Cortex of kidney (tissue), 1 donor: ENCODE measurements at places on chromosomes 5 and 9.

- no peak for DNase-seq
Measured at GRCh38 chr5:154228696-154229095, 38.2 kb downstream of the GALNT10 start.

DNA sequence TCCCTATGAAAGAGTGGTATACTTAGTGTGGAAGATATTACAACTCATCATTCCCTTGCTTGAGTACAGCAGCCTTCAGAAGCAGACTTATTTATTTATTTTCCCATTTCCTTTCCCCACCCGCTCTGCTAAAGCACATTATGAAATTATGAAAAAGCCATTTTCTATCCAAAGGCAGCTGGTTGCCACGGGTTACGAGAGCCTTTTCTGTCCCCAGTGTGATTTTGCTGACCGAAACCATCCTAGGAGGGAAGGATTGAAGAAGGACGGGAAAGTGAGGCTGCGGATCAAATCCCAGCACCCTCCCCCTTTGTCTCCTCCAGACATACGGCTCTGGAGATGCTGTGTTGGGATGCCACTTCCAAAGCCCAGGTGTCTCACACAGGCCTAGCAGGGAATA lies 246.9 kb downstream of the TLR4 start:
- DNase-seq = no peak

DNA sequence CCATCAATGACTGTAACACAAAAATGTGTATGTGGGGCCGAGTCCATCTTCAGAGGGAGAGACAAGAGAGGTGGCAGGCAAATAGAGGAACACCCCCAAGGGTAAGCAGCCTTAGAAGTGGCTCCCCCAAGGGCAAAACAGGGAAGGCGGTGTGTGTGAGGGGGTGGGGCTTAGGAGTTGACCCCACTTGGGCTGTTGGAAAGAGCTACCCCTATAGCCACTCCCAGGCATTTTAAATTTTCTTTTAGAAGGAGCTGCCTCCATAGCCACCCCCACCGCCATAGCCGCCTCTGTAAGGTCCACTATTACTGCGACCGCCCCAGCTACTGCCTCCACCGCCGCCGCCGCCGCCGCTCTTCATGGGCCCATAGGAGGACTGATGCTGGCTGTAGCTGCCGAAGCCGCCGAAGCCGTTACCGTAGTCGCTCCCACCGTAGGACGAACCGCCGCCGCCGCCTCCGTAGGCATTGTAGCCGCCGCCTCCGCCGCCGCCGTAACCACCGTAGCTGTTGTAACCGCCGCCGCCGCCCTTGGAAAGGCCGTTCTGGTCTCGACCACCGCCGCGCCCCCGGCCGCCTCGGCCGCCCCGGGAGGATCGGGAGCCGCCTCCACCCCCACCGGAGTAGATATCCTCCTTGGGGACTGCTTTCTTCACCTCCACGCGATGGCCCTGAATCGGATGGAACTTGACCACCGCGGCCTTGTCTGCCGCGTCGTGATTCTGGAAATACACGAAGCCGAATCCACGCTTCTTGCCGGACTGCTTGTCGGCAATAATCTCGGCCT lies 1.1 kb downstream of the HNRNPA0 start:
- no peak for DNase-seq

- no peak for DNase-seq
Measured at GRCh38 chr5:97063251-97063650, 79.2 kb downstream of the LIX1 start.

- DNase-seq = no peak
Measured at GRCh38 chr5:159987031-159987674, 21.8 kb upstream of the TTC1 start.
